Type B pancreatic cell (in vitro differentiated cells): ENCODE measurements at places on chromosomes 1 and 21. TPM values are rescaled to one million over a fixed set of nuclear protein-coding genes. Genes with fewer than 3 reads are reported as not detected.

Gene HSF2BP
- total RNA-seq: 1.1 and 1.3 TPM in 2 replicates

Gene MCOLN2
- total RNA-seq: 0.19 and 0.31 TPM in 2 replicates

Gene GRIK3
- 1.4 and 2.3 TPM in 2 replicates for total RNA-seq

DNA sequence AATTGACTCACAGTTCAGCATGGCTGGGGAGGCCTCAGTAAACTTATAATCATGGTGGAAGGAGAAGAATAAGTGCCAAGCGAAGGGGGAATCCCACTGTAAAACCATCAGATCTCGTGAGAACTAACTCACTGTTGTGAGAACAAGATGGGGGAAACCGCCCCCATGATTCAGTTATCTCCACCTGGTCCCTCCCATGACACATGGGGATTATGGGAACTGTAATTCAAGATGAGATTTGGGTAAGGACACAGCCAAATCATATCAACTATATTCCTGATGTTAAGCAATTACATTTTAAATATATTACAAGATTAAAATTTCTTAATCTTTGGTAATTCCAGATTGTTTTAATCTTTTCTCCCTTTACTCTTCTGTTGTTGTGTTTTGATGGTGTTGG, 55.2 kb downstream of the FNBP1L start:
- no peak overlapping the region for H3K27ac ChIP-seq
- H3K27me3 ChIP-seq: no peaks in the 10 kb centered on the region
- no peak overlapping the region for H3K4me3 ChIP-seq
- H3K4me1 ChIP-seq: peaks cover 14% of the 10 kb centered on the region
- DNase-seq: no peak
- H3K36me3 ChIP-seq: peaks cover 34% of the 10 kb centered on the region

DNA sequence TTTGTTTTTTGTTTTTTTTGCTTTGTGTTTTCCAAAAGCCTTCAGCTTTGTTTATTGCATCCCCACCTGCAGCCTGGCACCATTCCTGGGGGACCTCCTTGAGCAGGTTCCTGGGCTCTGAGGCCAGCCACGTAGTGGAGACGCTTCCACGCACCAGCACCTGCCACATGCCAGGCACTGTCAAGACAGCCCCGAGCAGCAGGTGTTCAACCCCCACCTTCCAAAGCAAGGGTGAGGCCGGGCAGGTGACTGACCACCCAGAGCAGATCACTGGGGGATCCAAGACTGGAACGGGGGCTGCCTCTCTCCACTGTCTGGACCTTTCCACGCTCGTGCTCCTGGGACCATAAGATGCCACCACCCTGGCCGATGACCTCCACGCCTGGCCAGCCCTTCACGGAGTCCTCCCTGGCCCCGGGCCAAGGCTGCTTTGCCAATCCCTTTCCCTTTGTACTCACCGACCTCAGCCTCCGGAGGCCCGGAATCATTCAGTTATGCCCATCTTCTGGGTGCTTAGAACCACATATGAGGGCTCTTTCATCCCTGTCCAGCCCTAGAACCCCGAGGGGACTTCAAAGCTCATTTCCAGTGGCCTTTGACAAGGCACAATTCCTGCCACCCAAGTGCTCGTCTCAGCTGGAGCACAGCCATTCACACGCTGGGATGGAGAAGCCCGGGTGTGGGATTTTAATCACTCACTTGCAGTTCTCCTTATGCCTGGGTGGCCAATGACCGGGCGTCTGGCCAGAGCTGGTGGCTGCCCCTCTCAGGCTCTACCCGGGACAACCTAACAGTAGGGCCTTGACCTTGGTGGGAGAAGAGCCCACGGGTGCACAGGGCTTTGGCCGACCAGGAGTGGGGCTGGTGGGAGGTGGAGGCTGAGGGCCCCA, 330.8 kb downstream of the NPHP4 start:
- DNase-seq: no peak
- H3K27ac ChIP-seq: no peak overlapping the region
- H3K27me3 ChIP-seq: peaks cover 17% of the 10 kb centered on the region
- peaks cover 4% of the 10 kb centered on the region for H3K4me1 ChIP-seq
- no peaks in the 10 kb centered on the region for H3K36me3 ChIP-seq

- H3K36me3 ChIP-seq: peaks cover 12% of the 10 kb centered on the region
- no peaks in the 10 kb centered on the region for H3K27me3 ChIP-seq
- peaks cover 25% of the 10 kb centered on the region for H3K4me1 ChIP-seq
- no peak overlapping the region for H3K27ac ChIP-seq
These were observed 77.2 kb downstream of the LAMC1 start for GRCh38 chr1:183100361-183100974.

DNA sequence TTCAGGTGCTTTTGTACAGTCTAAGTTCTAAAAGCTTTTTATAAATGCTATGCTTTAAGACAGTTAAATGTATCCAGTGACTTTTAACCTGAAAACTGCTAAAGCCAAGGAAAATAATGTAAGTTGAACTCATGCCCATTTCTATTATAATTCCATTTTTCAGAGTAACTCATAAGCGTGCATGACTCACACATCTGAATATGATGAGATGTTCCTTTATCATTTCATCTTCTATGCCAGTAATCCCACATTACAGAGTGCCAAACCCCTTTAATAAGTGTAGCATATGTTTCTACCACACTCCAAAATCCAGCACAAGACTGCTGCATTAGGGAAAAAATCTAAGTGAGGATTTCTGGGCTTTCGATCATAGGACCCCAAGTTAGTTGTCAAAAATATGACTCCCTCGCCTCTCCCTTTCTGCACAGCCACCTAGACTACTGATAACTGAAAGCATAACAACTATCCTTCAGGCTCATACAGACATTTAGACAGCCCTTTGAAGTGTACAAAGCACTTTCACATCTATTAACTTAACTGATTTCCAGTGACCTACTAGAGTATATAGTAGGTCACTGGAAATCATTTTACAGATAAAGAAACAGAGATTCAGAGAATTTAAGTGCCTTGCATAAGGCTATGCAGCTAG, 45.3 kb downstream of the JAK1 start:
- no peak overlapping the region for H3K4me3 ChIP-seq
- no peak for DNase-seq
- no peak overlapping the region for H3K27ac ChIP-seq
- H3K4me1 ChIP-seq: peaks cover 26% of the 10 kb centered on the region

DNA sequence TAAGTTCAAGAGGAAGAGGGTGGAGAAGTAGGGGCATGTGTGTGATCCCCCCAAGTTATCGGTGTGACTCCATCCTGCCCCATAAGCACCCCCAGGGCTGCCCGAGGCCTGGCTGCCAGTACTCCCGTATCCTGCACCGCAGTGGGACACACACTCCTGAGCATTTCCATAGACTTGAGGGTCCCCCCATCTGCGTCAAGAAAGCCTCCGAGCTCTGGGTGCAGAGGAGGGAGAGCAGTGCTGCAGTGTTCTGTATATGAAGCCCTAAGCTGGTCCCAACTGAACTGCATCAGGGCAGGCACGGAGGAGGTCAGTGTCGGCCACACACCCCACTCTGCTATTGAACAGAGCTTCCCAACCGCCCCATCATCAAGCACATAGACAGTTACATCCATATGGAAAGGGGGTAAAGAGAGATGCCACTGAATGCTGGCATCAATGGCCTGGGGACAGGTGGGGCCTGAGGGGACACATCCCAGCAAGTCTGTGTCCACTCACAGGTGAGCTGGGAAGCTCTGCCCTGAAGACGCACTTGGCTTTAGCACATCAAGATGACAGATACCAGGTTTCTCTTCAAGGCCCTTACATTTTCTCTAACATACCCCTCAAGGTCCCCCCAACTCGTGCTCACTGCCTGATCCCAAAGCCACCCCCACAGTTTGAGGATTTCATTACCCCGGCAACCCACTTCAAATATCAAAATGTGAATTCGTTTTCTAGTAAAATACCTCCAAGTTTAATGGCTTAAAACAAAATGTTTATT, 64.3 kb downstream of the EVA1C start:
- no peak overlapping the region for H3K4me3 ChIP-seq
- H3K27me3 ChIP-seq: no peaks in the 10 kb centered on the region
- H3K4me1 ChIP-seq: peaks cover 12% of the 10 kb centered on the region
- no peak overlapping the region for H3K27ac ChIP-seq
- H3K36me3 ChIP-seq: no peaks in the 10 kb centered on the region

- H3K4me1 ChIP-seq: peaks cover under 1% of the 10 kb centered on the region
- H3K27me3 ChIP-seq: peaks cover 3% of the 10 kb centered on the region
- no peak for DNase-seq
- H3K27ac ChIP-seq: no peak overlapping the region
These were observed 56.2 kb upstream of the EDEM3 start for GRCh38 chr1:184810735-184811343.

GRCh38 chr1:155136748-155137147, 1.1 kb downstream of the SLC50A1 start:
- peaks cover 28% of the 10 kb centered on the region for H3K4me1 ChIP-seq
- peak overlapping the region; percentile 100 for H3K4me3 ChIP-seq
- DNase-seq: no peak
- H3K27me3 ChIP-seq: peaks cover 3% of the 10 kb centered on the region
- H3K36me3 ChIP-seq: peaks cover 17% of the 10 kb centered on the region

- H3K4me3 ChIP-seq: no peak overlapping the region
- peaks cover 32% of the 10 kb centered on the region for H3K36me3 ChIP-seq
- no peak for DNase-seq
- no peaks in the 10 kb centered on the region for H3K27me3 ChIP-seq
- peak overlapping the region; percentile 34 for H3K27ac ChIP-seq
These were observed 74.6 kb downstream of the RGL1 start for GRCh38 chr1:183879494-183879893.

DNA sequence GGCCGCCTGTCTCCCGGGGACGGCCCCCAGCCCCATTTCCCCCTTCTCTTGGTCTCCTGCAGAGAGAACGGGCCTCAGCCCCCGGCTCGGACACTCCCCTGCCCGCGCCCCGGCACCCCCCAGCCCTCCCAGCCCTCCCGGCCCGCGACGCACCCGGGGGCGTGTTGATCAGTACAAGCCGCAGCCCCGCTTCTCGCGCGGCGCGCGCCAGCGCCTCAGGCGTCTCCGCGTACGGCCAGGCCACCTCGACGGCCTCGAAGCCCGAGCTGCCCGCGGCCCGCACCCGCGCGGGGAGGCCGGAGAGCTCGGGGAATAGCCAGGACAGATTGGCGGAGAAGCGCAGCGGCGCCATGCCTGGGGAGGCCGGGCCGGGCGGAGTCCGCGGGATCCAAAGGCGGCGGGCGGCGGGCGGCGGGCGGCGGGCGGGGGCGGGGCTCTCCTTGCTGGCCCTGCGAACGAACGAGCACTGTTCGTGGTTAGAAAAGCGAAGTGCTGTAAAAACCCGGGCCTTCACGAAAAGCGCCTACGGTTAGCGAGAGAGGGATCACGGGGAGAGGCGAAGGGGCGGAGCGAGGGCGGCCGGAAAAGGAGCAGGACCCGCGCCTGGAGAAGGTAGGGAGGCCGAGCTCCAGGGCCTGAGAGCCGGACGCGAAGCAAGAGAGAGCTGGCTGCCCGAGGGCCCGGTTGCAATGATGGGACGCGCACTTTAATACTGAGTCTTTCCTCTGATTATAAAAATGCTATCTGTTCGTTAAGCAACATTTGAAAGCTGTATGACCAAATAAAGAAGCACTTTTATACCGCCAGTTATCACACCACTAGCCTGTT, at the start of gene HYI:
Gene HYI (minus strand): TSS at position 490 of the 828 bp plus-strand sequence. CDS start 138 bp downstream, at position 352.
- peak within 1 kb of the TSS; percentile 95 for H3K4me3 ChIP-seq
- H3K27ac ChIP-seq: peak within 1 kb of the TSS; percentile 95
- peak; percentile 83 for DNase-seq
- peaks cover 20% of the 10 kb centered on the region for H3K4me1 ChIP-seq
- H3K36me3 ChIP-seq: peaks cover 26% of the 10 kb centered on the region

- H3K4me1 ChIP-seq: no peaks in the 10 kb centered on the region
- DNase-seq: no peak
- H3K4me3 ChIP-seq: no peak overlapping the region
- H3K27ac ChIP-seq: no peak overlapping the region
- H3K27me3 ChIP-seq: peaks cover 47% of the 10 kb centered on the region
These were observed 2.0 kb upstream of the PERM1 start for GRCh38 chr1:983798-984475.

GRCh38 chr1:236502972-236503639, 20.7 kb upstream of the LGALS8 start:
- H3K4me1 ChIP-seq: peaks cover 18% of the 10 kb centered on the region
- DNase-seq: no peak
- no peaks in the 10 kb centered on the region for H3K27me3 ChIP-seq
- peak overlapping the region; percentile 99 for H3K27ac ChIP-seq
- H3K4me3 ChIP-seq: peak overlapping the region; percentile 84

GRCh38 chr1:239422818-239423217, 36.5 kb downstream of the CHRM3 start:
- no peaks in the 10 kb centered on the region for H3K4me1 ChIP-seq
- DNase-seq: no peak
- no peaks in the 10 kb centered on the region for H3K36me3 ChIP-seq
- peaks cover 3% of the 10 kb centered on the region for H3K27me3 ChIP-seq
- H3K4me3 ChIP-seq: no peak overlapping the region
- no peak overlapping the region for H3K27ac ChIP-seq

GRCh38 chr1:160168016-160168415, 16.6 kb downstream of the ATP1A4 start:
- H3K27me3 ChIP-seq: peaks cover 20% of the 10 kb centered on the region
- no peaks in the 10 kb centered on the region for H3K36me3 ChIP-seq

DNA sequence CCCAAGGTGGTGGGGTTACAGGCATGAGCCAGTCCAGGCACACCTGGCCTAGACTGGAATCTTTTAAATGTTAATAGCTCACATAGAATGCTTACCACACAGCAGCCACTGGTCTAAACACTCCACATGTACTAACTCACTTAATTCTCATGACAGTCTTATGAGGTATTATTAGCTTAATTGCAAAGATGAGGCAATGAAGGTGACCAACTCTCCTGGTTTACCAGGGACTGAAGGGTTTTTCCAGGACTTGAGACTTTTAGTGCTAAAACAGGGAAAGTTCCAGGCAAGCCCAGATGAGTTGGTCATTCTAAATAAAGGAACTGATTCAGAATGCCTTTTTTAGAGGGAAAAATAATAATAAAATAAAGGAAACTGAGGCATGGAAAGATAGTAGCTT, 7.0 kb upstream of the STMN1 start:
- no peaks in the 10 kb centered on the region for H3K27me3 ChIP-seq
- H3K27ac ChIP-seq: no peak overlapping the region
- no peak overlapping the region for H3K4me3 ChIP-seq
- H3K4me1 ChIP-seq: peaks cover 7% of the 10 kb centered on the region
